ENCODE measurements at places on chromosomes 12 and 14. TPM values are rescaled to one million over a fixed set of nuclear protein-coding genes. Genes with fewer than 3 reads are reported as not detected.

The GZMB gene
- total RNA-seq: 1.3 TPM

The BCL11B gene
- 0.08 TPM for total RNA-seq

The TEP1 gene
- 9.3 TPM for total RNA-seq

The TESPA1 gene
- 0.59 TPM for total RNA-seq

The SMOC1 gene
- 1.8 TPM for total RNA-seq

The CMKLR1 gene
- total RNA-seq: 7.2 TPM

The PDZRN4 gene
- total RNA-seq: not detected

The TUNAR gene
- total RNA-seq: not detected

The RNF212B gene
- total RNA-seq: not detected

The PA2G4 gene
- 68.0 TPM for total RNA-seq

The ACSM4 gene
- total RNA-seq: not detected

The ZNF140 gene
- 6.1 TPM for total RNA-seq

The CLECL1 gene
- not detected for total RNA-seq

The IFI27L1 gene
- 11.6 TPM for total RNA-seq

The CLEC1A gene
- 2.5 TPM for total RNA-seq

The LHX5 gene
- not detected for total RNA-seq

The TAS2R42 gene
- not detected for total RNA-seq

The UBR7 gene
- total RNA-seq: 16.1 TPM

The MLF2 gene
- total RNA-seq: 153 TPM

The SDR9C7 gene
- total RNA-seq: not detected

The MOK gene
- 10.8 TPM for total RNA-seq

The ZBTB42 gene
- total RNA-seq: 5.0 TPM

The TMTC2 gene
- total RNA-seq: 3.7 TPM

The FOXN3 gene
- 122 TPM for total RNA-seq

The MEG3 gene
- 24.7 TPM for total RNA-seq

The ASB8 gene
- 86.0 TPM for total RNA-seq

The CRY1 gene
- 8.0 TPM for total RNA-seq

The KRT74 gene
- not detected for total RNA-seq

The TCL1B gene
- total RNA-seq: not detected

The ZNF10 gene
- total RNA-seq: 5.2 TPM

The TCTN2 gene
- 3.3 TPM for total RNA-seq

The GALNT16 gene
- total RNA-seq: 101 TPM

The DCN gene
- total RNA-seq: 800 TPM

The KIF5A gene
- total RNA-seq: 0.08 TPM

The RNASE11 gene
- total RNA-seq: not detected

The CIDEB gene
- 2.9 TPM for total RNA-seq

The ETFRF1 gene
- 69.4 TPM for total RNA-seq

The UBE2N gene
- total RNA-seq: 77.3 TPM

The GPRC5D gene
- not detected for total RNA-seq

The GDF3 gene
- total RNA-seq: not detected

The GSG1 gene
- not detected for total RNA-seq

The GRIP1 gene
- 4.1 TPM for total RNA-seq

The GLS2 gene
- 0.40 TPM for total RNA-seq

The GYS2 gene
- total RNA-seq: not detected

The CCDC197 gene
- 1.3 TPM for total RNA-seq

The FAM90A1 gene
- total RNA-seq: not detected

The TAS2R13 gene
- total RNA-seq: 0.27 TPM

The DPY19L2 gene
- 41.3 TPM for total RNA-seq

The ST8SIA1 gene
- total RNA-seq: 3.3 TPM

The SMARCD1 gene
- total RNA-seq: 14.3 TPM

The VDR gene
- 0.11 TPM for total RNA-seq

The LEMD3 gene
- 11.3 TPM for total RNA-seq

Measured in Right ventricle myocardium superior (tissue), 1 donor.